NCI-H524 treated with DMSO at 0.1 percent for 48 hours (cell line): ENCODE measurements at places on chromosomes 1 and 21.

- DNase-seq = no peak
Measured at GRCh38 chr1:4655674-4656532, 1.5 kb downstream of the AJAP1 start.

DNA sequence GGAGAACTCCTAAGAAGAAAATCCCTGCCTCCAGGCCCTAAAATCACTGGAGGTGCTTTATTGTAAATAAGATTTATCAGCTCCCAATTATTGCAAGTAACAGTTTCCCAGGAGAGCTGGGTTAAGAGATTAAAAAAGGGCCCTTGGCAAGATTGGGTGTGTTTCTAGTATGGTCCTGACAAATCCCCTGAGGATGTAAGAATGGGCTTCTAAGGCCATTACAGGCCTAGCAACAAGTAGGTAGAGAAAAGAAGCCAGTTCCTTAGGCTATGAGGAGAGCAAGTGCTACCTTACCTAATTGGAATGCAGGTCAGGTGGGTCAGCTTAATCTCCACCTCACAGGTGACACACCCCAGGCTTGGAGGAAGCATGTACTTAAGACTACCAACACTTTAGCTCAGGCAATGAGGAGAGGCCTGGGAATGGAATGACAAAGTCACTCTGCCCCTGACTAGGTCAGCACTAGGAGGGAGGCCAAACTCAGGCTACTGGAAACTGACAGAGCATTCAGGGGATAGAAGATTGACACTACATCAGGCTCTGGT is 6.8 kb upstream of the OTUD7B start:
- no peak for DNase-seq

DNA sequence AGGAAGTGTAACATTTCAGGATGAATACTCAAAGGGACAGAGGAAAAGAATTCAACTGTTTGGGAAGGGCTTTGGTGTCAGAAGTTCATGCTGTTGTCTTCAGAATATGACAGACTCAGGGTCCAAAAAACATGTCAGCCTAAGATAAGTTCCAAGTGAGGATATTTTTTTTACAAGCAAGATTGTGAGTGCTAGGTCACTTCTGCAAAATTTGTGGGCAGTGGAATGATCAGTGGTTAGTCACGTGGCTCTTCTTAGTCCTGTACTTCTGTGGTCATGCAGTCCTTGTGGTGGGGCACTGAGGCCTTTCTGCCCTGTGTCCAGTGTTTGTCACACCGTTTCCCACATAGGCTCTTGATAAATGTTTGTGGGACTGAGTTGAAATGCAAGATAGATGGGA is 5.2 kb downstream of the RGL1 start:
- DNase-seq = no peak

GRCh38 chr1:30190511-30191153 is 532.8 kb downstream of the MATN1 start:
- peak; percentile 90 for DNase-seq

GRCh38 chr1:119329541-119330461 is 38.8 kb upstream of the HAO2 start:
- DNase-seq = no peak
